ENCODE measurements at places on chromosomes 3 and 15.
A peak's percentile ranks its signal among the peaks of the same experiment; 100 is the strongest.

GRCh38 chr3:136070953-136071949 is 105.7 kb downstream of the PPP2R3A start:
- DNase-seq, result no peak

- no peak for DNase-seq
These were observed 393.6 kb upstream of the TPM1 start for GRCh38 chr15:62648954-62649353.

- no peak for DNase-seq
These were observed 139.0 kb upstream of the CGNL1 start for GRCh38 chr15:57237301-57237642.

DNA sequence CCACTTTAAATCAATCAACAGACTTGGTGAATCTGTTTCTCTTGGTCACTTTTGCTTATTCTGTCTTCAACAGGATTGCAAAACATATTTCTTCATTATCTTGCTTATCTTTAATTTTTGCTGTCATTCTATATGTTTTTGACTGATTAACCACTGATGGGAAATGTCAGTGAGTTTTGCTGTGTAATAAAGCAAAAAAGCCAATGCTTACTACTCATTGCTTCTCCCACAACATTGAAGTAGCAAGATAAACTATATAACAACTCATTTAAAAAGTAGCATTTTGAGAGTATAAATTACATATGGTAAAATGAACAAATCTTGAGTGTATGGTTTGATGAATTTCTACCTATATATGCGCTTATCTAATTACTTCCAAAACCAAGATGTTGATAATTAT is 892 bp downstream of the CD200R1L start:
- DNase-seq, result no peak

DNA sequence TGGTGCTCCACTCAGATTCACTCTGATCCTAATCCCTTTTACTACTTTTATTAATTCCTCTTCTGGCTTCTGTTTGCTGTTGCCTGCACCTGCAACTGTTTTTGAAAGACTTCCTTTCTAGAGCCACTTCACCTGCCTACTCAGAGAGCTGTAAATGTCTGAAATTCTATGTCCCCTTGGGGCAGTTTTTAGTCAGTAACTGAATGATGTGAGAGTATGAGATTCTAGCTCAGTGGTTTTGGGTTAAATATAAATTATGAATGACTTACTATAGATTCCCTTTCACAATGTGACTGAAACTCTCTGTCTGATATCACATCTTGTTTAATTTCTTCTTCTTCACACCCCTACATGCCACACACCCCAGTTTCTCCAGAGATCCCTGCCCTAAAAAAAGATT is 47.8 kb upstream of the LRRC3B start:
- DNase-seq, result no peak

GRCh38 chr3:119891944-119892721 is 110.2 kb downstream of the NR1I2 start:
- no peak for DNase-seq

DNA sequence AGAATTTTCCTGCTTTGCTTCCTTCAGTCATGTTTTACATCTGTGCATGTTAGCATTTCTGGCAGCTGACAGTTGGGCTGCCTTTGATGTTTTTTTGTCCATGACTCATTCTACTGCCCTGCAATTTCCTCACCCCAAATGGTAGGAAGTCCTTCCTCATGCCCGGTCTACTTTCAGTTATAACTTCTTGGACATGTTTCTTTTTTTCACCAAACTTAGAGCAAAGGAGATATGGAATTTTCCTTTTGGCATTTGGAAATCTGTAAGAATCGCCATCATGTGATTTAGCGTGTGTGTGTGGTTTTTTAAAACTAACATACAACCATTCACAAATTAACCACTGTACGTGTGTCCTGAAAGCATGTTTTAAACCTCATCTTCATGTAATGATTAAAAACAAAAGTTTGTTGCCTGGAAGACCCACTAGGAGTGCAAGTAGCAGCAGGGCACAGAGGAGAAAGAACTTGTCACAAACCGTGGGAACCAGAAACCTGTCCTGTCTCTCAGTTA is 430.7 kb upstream of the CFAP20DC start:
- peak; percentile 55 for DNase-seq

DNA sequence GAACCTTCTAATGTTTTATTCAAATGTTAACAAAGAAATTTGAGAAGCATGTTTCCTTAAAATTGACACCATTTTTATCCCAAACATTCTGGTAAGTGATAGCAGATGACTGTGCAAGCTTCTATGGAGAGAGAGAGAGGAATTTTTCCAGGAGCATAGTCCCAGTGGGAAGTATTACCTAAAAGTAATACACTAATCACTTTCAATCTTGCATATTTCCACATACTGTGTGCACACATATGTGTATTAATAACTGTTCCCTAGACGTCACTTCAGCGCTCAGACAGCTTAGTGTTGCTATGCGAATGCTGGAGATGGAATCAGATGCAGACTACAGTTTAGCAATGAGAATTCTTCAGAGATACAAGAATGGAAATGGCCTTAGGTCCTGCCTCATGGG is 424.3 kb upstream of the TPRG1 start:
- DNase-seq, result no peak

DNA sequence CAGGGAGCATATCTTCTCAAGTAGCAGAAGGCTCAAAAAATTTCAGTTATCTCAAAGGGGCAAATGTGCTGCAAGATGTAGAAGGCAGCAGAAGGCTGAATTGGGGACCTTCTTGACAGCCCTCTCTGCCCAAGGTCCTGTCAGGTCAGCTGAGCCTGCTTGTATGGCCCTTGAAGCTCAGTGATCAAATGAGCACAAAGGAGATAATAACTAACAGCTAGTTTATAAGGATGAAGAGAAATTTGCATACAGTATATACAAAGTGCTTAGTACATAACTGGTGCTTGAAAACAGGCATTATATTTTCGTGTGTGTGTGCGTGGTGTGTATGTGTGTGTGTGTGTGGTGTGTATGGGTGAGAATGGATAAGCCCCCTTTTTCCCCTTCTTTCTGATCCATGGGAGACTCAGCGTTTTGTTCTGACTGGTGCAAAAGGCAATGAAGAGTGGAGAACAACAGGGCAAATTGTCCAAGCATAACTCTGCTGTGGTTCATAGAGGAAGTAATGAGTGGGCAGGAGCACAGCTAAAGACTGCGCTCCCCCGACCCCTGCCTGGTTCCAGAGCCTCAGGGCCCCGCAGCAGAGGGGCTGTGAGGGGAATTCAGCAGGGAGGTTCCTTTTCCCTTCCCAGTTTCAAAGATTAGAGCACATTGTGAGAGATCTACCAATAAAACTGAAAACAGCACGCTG is 356.8 kb upstream of the NR2F2 start:
- no peak for DNase-seq

DNA sequence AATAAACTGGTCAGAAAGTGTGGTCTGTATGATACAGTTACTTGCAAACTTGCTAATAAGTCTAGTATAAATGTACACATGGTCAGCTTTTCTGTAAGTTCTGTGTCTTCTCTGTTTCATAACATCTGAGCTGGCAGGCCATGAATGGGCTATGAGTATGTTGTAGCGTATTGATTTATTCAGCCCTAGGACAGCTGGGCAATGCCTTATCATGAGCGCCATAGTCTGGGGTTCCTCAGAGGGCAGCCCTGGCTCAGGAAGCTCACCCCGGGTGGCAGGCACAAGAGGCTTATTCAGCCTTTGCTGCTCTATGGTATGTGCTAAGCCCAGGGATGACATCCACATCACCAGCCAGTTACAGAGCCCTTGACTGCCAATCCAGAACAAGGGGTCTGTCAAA is 50.7 kb upstream of the CCR2 start:
- no peak for DNase-seq

All from HS-5 (cell line).